Hematopoietic multipotent progenitor cell treated with erythropoietin and hydrocortisone succinate and interleukin-3 and kit ligand, for 8 days (in vitro differentiated cells): ENCODE measurements at places on chromosomes 3 and 15.
A peak's percentile ranks its signal among the peaks of the same experiment; 100 is the strongest.

GRCh38 chr15:57135800-57136199 is 217.4 kb downstream of the TCF12 start:
- DNase-seq = no peak

DNA sequence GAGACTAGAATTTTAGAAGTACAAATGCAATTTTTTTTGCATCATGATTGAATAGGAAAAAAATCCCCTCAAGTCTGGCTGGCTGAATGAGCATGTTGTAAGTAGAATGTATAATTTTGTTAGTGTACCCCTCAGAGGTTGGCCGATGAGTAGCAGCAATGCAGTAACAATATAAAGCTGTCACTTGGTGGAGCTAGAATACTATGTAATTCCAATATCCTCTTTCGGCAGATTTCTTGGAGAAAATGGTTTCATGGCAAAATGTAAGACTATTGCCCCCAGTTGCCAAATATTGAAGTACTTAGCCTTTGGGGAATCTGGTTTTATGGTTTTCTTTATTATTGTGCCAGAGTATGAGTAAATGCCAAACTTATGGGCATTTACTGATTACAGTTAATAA is 39.8 kb upstream of the SGO1 start:
- peak; percentile 30 for DNase-seq

- DNase-seq = no peak
Observed at GRCh38 chr3:38576131-38576525, 73.4 kb downstream of the SCN5A start.

DNA sequence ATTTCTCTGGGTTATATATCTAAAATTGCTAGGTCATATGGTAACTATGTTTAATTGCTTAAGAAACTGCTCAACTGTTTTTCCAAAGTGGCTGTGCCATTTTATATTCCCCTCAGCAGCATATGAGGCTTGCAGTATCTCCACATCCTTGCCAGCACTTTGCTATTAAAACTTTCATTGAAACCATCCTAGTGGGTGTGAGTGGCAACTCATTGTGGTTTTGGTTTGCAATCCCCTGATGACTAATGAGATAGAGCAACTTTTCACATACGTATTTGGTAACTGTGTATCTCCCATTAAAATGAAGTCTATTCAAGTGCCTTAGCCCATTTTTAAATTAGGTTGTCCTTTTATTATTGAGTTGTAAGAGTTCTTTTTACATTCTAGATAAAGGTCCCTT is 17.3 kb downstream of the KPNA1 start:
- DNase-seq = peak; percentile 87

DNA sequence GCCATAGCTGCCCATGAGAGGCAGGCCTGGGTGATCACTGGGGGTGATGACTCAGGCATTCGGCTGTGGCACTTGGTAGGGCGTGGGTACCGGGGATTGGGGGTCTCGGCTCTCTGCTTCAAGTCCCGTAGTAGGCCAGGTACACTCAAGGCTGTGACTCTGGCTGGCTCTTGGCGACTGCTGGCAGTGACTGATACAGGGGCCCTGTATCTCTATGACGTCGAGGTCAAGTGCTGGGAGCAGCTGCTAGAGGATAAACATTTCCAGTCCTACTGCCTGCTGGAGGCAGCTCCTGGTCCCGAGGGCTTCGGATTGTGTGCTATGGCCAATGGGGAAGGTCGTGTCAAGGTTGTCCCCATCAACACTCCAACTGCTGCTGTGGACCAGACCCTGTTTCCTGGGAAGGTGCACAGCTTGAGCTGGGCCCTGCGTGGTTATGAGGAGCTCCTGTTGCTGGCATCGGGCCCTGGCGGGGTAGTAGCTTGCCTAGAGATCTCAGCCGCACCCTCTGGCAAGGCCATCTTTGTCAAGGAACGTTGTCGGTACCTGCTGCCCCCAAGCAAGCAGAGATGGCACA is 5.3 kb downstream of the WDR6 start:
- peak; percentile 1 for DNase-seq

- DNase-seq = no peak
Observed at GRCh38 chr3:98599647-98600411, 6.4 kb upstream of the CPOX start.

- no peak for DNase-seq
Observed at GRCh38 chr15:98635848-98636247, 12.5 kb upstream of the IGF1R start.

DNA sequence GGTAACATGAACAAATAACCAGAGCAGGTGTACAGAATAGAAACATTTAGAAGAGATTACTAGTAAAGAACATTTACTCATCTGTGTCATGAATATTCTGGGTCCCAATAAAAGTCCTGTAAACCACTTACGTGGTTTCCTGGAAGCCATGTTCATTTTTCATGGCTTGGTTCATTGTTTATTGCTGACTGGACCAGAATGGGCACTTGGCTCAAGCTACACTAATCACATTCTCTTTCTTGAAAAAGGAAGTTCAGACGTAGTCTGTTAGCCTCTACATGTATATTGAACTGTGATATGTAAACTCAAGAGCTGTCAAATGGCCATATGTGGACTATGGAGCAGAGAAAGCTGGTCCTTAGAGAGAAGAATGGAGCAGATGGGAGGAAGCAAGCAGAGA is 138.3 kb upstream of the FAM3D start:
- no peak for DNase-seq

DNA sequence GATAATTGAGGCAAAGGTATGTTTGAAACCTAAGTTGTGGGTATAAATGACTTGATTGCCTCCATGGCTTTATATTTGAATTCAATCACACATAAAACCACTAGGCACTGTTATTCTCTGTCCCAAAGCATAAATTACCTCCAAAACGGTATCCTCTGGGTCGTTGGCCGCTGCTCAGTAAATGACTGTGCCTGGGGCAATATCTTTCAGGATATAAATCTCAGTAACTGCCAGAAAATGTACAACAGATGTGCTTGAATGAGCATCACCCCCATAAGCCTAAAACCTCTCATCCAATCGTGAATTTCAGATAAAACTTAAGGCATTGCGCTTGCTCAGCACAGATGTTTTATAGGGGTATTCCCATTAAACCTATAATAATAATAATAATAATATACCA is 19.0 kb upstream of the C3orf49 start:
- DNase-seq = no peak

DNA sequence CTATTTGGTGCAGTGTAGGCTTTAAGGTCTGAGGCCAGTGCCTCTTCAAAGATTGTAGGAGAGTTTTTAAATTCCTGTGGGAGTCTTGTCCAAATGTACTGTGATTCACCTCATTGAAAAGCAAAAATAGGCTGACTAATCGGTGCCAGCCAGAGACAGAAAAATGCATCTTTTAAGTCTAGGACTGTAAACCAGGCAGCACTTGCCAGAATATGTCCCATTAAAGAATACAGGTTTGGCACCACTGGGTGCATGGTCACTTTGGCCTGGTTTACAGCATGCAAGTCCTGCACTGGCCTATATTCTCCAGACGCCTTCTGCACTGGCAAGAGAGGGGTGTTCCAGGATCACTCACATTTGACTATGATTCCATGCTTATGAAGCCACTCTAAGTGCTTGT is 20.3 kb upstream of the NOX5 start:
- no peak for DNase-seq

DNA sequence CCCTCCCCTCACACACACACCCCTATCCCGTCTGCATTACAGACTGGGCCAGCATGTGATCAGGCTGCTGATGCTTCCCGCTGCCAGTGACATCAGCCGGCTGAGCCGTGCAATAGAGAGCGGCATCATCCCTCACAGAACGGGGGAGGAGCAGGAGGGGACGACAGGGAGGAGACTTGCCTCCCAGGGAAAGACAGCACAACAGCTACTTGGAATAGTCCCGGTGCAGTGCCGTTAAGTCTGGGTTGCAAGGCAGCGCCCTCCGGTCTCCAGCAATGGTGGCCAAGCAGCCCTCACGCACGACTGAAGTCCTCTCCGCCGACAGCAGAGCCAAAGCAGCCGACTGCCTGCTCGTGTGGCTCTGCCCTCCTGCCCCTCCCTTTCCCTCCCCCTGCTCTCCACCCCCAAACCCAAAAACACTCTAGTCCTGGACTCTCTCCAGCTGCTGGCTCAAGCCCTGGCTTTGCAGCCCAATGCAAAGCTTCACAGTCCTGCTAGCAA is 31.5 kb upstream of the RPS17 start:
- DNase-seq = no peak

DNA sequence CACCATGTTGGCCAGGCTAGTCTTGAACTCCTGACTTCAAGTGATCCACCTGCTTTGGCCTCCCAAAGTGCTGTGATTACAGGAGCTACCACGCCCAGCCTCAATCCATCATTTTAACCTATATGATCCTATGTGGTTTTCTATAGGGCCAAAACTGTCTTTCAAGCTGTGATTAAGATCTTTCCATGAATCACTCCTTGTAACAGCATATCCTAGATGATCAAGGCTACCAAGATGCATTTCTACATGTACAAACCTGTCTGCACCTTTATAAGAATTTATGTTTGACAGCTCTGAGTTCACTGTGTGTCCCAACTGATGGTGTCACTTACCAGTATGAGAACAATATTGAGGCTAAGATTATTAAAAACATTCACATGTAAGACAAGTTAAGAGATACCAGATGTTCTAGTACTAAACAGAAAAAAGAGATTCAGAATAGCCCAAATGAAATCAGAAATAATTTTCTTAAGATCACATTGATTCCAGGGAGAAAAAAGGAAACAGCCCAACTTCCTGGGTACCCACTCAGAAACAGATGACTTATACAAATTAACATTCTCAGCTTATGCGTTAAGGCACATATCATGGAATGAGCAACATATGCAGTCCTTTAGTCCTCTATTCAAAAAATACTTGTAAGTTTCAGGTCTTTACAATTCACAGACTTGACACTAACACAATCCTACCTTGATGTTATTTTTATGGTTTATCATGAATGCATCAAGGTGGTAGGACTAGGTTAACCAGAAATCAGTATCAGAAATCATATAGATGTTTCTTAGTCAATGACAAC is 24.8 kb upstream of the PPIB start:
- DNase-seq = no peak

GRCh38 chr3:50211930-50212329 is 6.9 kb downstream of the SLC38A3 start:
- no peak for DNase-seq

GRCh38 chr3:177108648-177109047 is 88.6 kb downstream of the TBL1XR1 start:
- no peak for DNase-seq

- DNase-seq = no peak
Observed at GRCh38 chr3:71905426-71905825, 120.5 kb upstream of the PROK2 start.

DNA sequence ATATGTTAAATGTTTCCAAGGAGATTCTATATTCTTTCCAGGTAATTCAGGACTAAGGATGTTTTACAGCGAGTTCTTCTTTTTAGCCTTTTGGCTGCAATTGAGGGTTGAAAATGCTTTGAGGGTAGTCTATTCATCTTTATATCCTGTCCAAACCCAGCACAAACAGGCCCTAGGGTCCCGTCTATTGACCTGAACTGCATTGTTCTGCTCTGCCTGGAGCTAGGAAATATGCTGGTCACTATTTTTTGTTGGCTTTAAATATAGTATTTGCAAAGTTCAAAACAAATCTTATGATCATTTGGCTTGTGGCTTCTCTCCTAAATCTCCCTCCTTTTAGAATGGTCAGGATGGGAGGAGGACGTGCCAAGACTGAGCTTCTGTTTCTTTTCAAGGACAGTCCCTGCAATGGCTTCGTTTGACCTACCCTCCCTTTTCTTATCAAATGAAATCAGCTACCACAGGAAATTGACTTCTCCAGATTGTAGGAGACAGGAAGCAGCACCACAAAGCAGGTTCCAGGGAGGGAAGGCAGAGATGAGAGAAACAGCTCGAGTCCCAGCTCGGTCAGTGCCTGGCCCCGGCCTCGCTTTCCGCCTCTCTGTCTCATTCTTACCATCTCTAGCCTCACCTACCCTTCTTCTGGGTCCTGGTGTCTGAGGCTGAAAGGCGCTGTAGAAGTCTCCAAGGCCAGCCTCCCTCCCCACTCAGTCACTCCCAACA is 27.6 kb upstream of the NRROS start:
- DNase-seq = peak; percentile 80

DNA sequence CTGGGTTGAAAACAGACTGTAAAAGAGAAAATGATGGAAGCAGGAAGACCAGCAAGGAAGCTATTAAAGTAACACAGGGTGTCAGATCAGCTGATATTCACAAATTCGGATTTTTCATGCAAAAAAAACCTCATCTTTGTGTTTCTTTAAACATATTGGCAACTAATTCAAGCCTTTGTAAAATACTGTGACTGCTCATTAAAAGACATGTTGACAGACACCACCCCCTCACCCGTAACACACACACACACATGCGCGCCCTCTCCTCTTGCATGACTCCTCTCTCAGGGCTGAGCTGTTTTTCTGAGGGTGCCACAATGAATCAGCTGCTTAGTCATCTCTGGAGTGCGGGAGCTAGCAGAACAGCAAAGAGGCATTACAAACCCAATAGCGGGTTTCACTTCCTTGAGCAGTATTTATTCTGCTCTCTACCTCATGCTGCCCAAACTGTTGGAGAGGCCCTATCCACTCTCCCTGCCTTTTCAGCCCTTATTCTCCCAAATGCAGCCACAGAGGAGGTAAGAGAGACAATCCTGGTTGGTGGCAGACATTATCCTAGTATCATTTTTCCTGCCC is 35.8 kb upstream of the CCDC80 start:
- DNase-seq = peak; percentile 56

GRCh38 chr3:15316998-15317435 is 15.4 kb downstream of the SH3BP5 start:
- DNase-seq = no peak

GRCh38 chr3:127844326-127844942 is 22.1 kb upstream of the MGLL start:
- DNase-seq = no peak
